ENCODE measurements at places on chromosomes 12 and 14. TPM values are rescaled to one million over a fixed set of nuclear protein-coding genes. Genes with fewer than 3 reads are reported as not detected.

- no peak for DNase-seq
Observed at GRCh38 chr12:52900896-52901714, 3.8 kb downstream of the KRT8 start.

DNA sequence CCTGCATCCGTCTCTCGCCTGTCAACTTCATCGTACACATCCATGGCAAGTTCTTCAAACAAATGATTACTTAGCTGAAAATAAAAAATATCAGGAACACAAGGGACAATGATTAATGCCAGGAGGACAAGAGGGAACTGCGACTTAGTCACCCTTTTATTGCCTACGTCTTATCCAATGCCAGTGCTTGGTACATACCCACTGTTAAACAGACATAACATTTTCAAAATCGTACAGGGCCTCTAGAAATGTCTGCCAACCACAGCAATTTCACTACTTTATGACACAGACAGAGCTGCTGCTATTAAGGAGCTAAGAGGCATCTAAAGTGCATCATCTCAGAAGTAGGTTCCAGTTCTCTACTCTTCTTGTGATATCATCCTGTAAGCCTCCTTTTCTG is 34.6 kb downstream of the GIT2 start:
- DNase-seq, result no peak

- DNase-seq, result no peak
Observed at GRCh38 chr12:24230061-24230701, 280.7 kb upstream of the SOX5 start.

DNA sequence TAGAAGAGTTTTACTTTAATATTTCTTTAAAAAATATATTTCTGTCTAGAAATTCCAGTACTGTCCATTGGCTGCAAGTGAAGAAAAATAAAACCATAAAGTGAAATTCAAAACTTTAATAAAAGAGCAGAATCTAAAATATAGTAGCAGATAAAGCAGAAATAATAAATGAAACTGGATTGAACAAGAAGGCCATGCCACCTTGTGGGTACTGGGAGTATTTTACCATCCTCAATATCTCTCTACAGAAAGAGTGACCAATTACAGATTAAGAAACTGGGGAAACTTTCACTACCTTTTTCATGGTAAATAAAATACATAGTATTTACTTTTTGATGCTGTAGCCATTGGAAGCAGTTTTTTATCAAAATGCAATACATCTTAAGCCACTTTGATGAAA is 220.5 kb downstream of the BCAT1 start:
- DNase-seq, result no peak

DNA sequence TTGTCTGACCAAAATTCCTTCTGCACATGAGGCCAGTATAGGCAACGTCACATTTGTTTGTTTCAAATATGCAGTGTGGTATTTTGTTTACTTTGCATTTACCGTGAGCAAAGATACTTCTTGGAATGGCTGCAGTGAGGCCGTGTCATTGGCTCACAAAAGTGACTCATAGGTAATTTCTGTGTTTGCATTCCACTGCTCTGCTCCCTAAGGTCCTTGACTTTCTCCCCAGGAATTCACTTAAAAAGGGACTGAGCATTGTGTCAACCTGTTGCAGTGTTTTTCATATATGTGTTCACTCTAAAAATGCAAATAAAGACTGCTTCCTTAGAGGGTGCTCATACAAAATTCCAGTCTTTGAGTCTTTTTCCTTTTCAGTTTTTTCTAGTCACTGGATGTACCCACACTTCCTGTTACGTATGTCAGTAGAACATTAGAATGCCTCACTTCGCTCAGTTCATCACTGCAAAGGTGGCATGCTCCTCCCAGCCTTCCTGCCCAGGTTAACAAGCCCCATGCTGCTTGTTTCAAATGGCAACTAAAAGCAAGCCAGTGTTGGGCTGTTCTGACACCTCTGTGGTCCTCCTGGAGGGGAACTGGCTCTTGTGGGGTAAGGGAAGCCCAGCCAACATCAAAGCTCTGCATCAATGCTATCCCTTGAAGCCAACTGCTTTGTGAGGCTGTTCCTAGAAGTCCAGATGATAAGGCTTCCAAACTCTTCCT is 9.1 kb downstream of the C12orf76 start:
- DNase-seq, result no peak

DNA sequence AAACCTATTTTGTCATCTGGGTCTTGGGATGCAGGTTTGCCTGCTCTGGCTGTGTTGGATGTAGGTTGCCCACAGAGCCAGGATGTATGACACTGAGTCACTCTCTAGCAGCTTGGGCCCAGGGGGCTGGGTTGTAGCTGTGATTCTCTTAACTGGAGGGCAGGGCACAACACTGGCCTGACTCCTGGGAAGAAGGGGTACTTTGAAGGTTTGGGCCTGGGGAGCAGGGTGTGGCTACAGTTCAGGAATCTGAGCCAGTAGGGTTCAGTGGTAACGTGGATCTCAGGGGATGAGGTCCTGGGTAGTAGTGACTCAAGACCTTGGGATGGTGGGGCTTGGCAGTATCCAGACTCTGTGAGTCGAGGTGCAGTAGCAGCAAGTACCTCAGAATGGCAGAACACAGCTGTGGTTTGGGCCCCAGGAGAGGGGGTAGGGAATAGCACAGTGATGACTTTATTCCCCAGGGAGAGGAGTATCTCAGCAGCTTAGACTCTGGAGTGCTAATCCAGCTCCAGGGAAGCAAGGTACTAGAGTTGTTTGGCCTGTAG is 25.7 kb downstream of the TBC1D15 start:
- DNase-seq, result no peak

DNA sequence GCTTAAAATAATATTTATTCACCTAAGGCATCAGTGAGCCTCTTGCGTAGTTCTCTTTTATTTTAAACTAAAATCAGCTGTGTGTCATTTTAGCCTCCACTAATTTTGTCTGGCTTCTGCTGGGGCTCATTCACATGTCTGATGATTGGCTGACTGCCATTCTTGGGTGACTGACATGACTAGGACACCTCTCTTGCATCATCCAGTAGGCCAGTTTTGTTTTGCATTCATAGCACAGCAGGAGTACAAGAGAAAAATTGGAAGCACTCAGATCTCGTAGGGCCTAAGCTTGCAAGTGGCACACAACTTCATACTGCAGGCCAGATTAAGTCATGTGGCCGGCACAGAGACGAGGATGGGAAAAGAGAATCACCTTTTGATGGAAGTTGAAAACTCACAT is 1226.5 kb downstream of the GALC start:
- DNase-seq, result no peak

DNA sequence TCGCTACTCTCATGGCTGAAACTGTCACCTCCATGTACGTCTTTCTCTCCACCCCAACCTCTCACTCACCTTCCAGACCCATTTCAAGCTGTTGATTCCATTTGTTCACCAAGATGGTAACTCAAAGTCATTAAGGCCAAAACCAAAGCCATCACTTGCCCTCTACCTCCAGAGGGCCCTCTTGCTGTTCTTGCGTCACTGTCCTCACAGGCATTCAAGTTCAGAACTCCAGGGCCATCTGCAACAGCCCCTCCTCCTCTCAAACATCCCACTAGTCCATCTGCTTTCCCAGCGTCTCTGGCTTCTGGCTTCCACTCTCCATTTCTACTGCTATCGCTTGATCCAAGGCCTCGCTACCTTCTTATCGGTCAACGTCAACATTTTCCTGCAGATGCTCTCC is 74.5 kb downstream of the VWF start:
- DNase-seq, result no peak

SLC11A2 gene
- polyA plus RNA-seq, result 24.8 TPM
